ENCODE measurements at places on chromosomes 5 and 9. TPM values are rescaled to one million over a fixed set of nuclear protein-coding genes. Genes with fewer than 3 reads are reported as not detected.

DNA sequence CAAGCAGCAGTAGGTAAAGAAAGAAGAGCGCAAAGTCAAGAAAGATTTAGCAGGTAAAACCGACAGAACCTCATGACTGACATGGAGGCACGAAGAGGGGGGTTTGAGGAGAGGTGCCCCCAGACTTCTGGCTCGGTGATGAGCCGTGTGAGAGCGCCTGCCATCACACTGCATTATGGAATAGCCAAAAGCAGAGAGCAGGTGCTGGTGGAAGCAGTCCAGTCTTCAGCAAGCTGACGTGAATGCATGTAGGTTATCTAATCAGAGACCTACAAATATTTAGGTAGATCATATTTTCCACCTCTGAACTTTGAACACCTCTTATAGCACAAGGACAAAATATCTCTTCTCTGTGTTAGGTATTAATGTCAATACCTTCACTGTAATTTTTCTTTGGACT, 68.4 kb downstream of the RNF130 start:
- no peak overlapping the region for H3K27ac ChIP-seq
- no peak overlapping the region for H3K4me3 ChIP-seq
- H3K36me3 ChIP-seq = peaks cover 7% of the 10 kb centered on the region
- no peak for DNase-seq
- no peaks in the 10 kb centered on the region for H3K27me3 ChIP-seq

- DNase-seq = no peak
- H3K4me3 ChIP-seq = no peak overlapping the region
- no peaks in the 10 kb centered on the region for H3K36me3 ChIP-seq
Observed at GRCh38 chr5:136225796-136226195, 32.8 kb upstream of the SMIM32 start.

GRCh38 chr9:87711857-87712800, 13.8 kb upstream of the CTSL start:
- peak; percentile 81 for DNase-seq
- peaks cover 16% of the 10 kb centered on the region for H3K4me1 ChIP-seq
- H3K27me3 ChIP-seq = no peaks in the 10 kb centered on the region

The RFK gene
- total RNA-seq = 13.8 TPM

The ROR2 gene
- total RNA-seq = 2.2 TPM
